ENCODE measurements at places on chromosomes 1 and 21. TPM values are rescaled to one million over a fixed set of nuclear protein-coding genes. Genes with fewer than 3 reads are reported as not detected.

Gene LCE1E
- total RNA-seq, result not detected

Gene CFHR2
- not detected for total RNA-seq

GRCh38 chr1:22930240-22930912 lies 42.3 kb downstream of the LACTBL1 start:
- DNase-seq, result peak; percentile 96

Gene OPRD1
- total RNA-seq, result 0.52 TPM

Gene RGS13
- not detected for total RNA-seq

Gene G0S2
- 0.74 TPM for total RNA-seq

Gene TFAP2E
- 0.94 TPM for total RNA-seq

- DNase-seq, result no peak
Measured at GRCh38 chr1:237482777-237483176, 407.9 kb downstream of the ZP4 start.

DNA sequence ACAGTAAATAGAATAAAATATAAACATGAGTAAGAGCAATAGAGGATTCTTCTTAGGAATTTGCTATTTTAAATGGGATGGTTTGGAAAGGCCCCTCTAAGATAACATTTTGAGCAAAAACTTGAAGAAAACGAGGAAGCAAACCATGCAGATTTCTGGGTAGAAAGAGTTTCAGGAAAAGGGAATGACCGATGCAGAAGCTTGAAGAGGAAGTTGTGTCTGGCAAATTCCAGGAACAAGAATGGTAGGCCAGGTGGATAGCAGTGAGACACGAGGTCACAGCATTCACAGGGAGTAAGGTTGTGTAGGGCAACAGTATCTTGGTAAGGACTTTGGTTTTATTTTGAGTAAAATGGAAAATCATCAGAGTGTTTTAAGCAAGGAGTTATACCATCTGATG lies 108.9 kb downstream of the PEX14 start:
- DNase-seq, result no peak

GRCh38 chr1:26744075-26744959 lies 43.4 kb upstream of the PIGV start:
- DNase-seq, result peak; percentile 44
